ENCODE measurements at places on chromosomes 2 and 18.

DNA sequence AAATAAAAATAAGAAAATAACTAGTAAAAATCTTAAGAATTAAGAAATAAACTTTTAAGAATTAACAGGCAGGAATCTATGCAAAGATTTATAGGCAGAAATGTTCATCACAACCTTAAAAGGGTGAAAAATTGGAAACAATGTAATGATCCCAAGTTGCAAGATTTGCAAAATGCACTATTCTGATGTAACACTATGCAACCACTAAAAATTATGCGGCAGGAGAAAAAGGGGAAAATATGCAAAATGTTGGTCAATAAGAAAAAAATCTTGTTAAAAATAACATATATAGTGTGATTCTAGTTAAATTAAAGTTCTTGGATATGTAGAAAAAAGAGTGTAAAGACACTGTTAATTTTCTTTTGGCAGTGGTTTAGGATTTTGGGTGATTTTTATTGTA is 132.8 kb downstream of the UPP2 start:
- no peak for DNase-seq

DNA sequence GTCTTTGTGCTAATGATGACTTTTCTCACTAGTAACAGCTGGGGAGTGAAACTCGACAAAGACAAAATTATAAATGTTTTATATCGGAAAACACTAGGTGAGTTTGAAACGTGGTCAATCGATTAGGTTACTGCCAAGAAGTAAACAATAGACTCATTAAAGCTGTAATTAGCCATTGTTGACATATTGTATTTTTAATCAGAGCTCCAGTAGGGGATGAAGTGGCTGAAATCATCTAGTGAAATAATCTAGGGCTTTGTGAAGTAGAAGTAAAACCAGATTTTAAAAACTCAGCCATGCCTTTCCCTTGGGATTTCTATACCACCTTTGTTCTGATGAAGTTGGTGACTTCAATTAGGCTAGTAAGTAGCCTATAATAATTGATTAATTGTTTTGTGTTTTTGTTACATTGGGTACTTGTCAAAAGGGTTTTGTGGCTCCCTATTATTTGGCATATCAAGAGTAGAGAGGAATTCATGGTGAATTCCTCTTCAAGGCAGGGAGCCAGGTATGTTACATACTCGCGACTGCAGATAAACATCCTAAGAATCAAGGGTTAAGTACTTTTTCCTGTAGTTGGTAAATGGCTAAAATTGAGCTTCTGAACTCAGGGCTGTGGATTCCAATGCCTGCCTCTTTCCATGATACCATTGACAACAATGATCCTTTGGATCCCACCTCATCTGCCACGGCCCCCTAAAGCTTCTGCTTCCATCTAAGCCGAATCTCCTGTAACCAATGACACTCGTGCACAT is 31.6 kb downstream of the RAB27B start:
- DNase-seq, result no peak

DNA sequence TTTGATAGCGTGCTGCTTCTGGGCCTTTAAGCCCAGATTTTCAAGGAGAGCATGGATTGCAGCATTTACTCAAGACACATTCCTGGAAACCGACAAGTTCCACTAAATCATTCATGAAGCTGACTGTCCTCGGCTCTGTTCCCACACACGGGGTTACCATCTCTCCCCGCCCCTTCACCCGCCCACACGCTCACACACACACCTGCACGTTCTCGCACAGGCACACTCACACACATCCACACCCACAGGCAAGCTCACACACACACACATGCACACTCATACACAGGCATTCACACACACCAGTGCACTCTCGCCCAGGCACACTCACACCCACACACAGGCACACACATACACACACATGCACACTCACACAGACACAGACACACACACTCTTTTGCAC is 150.0 kb upstream of the AGAP1 start:
- DNase-seq, result no peak

- no peak for DNase-seq
These were observed 67.0 kb upstream of the RASGRP3 start for GRCh38 chr2:33409417-33409955.

GRCh38 chr2:128702616-128703015 is 383.9 kb upstream of the HS6ST1 start:
- DNase-seq, result no peak
